ENCODE measurements at places on chromosomes 6 and 20. TPM values are rescaled to one million over a fixed set of nuclear protein-coding genes. Genes with fewer than 3 reads are reported as not detected.

LHFPL5 gene
- not detected for total RNA-seq

- DNase-seq: no peak
Observed at GRCh38 chr6:87115402-87116135, 20.7 kb upstream of the CGA start.

- no peak for DNase-seq
Observed at GRCh38 chr6:68114463-68115047, 520.5 kb upstream of the ADGRB3 start.

DNA sequence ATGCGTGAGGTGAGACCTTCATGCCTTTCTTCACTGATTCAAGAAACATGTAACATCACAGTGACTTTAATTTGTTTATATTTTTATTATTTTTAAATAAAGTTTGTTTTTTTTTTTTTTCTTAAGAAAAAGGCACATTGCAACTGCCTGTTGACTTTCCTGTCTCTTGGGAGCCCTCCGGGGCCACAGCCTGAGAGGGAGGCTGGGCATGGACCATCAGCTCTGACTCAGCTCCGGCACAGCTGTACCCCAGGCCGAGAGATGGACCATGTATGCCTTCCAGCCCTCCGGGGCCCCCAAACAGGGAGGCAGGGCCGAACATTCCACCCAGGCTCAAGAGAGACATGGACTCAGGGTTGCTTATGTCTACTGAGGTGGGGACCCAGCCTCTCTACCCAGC is 99.9 kb downstream of the NFATC2 start:
- no peak for DNase-seq

ARHGAP18 gene
- total RNA-seq: 37.9 TPM

JPH2 gene
- total RNA-seq: 9.9 TPM

- DNase-seq: no peak
Observed at GRCh38 chr6:56463443-56463842, 179.2 kb downstream of the DST start.

All from MG63 (cell line).